Stimulated activated CD4-positive, alpha-beta T cell treated with anti-CD3 and anti-CD28 coated beads, Interleukin-1b, Interleukin-23, amount 100 ng/mL, for 4 hours (primary cell): ENCODE measurements at places on chromosomes 7 and 10.

GRCh38 chr10:119250641-119251314 lies 43.4 kb downstream of the GRK5 start:
- DNase-seq = no peak

DNA sequence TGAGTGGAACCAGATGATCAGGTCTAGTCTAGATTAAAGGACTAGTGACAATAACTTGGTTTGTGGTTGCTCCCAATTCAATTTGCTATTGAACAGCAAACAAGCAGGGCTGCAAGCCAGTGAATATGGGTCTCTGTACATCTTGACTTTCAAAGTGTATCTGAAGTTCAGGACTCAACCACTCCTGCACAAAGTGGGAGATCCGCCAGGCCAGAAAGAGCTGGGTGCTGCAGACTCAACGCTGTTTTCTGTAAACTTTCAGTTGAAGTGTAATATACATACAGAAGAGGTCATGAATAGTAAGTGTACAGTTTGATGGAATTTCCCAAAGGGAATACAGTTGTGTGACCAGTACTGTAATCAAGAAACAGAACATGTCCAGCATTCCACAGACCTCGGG lies 416.6 kb downstream of the RPS24 start:
- DNase-seq = no peak

DNA sequence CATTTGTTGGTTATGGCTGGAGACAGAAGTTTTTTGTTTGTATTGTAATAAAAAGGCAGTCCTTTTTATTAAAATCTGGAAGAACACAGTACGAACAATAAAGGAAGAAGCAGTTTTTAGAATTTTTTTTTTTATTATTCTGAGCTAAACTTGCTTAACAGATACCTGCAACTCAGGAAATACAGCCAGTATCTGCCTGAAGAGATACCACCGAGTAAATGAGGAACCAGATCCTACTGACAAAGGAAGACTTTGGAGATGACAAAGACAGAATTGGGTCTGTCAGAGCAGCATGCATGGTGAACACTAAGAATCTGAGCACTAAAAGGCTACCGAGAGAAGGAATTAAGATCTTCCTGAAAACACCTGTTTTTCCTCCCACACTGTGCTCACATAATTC lies 1335.9 kb upstream of the SORCS1 start:
- DNase-seq = no peak

- DNase-seq = no peak
These were observed 193.6 kb downstream of the MBL2 start for GRCh38 chr10:52578871-52579405.
